CD4-positive, alpha-beta T cell treated with Interleukin-1 beta for 1 hour (primary cell): ENCODE measurements at places on chromosomes 16 and 17.

DNA sequence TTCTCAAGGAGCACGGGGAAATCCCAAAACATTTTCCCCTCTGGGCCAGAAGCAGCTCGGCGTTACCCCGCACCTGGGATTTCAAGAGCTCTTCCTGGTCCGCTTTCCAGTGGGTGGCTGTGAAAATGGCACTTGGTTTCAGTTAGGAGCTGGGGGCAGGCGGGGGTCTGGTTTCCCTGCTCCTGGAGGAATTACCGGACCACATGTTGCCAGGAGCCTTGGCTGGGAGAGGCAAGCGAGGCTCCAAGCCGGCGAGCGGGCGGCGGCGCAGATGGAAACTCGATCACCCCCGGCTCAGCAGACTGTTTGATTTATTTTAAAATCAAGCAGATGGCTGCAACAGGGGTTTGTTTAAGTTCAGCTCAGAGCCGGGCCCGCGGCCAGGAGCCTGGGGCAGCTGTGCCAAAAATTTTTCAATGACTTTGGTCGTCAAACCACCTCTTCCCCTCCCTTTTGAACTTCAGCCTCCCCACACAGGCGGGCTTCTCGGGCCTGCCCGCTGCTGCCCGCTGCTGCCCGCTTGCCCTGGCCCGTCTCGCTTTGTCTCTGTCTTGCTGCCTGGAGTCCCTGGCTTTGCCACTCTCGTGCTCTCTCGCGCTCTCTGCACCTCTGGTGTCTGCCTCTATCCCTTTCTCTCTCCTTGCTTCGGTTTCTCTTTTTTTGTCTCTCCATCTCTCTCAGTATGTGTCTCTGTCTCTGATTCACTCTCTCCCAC, 108.0 kb upstream of the CIBAR2 start:
- DNase-seq, result no peak

GRCh38 chr17:50239937-50240336, 34.3 kb upstream of the TMEM92 start:
- no peak for DNase-seq

DNA sequence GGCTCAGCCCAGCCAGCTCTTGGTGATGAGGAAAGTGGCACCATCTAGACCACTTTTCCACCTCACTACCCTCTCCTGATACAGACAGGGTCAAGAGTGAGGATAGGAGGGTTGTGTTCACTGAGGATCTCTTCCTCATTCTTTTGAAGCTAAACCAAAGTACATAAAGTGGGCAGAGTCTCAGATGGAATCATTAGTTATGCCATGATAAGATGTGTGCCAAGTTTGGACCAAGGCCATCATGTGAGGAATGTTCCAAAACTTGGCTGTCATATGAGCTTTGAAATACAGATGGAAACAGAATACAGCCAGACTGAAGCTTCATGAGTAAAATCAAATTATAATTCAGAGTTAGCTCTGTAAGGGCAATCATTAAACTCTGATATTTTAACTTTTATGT, 37.2 kb downstream of the ACSM1 start:
- no peak for DNase-seq

- no peak for DNase-seq
Measured at GRCh38 chr17:10798332-10798749, 5.6 kb downstream of the TMEM238L start.

DNA sequence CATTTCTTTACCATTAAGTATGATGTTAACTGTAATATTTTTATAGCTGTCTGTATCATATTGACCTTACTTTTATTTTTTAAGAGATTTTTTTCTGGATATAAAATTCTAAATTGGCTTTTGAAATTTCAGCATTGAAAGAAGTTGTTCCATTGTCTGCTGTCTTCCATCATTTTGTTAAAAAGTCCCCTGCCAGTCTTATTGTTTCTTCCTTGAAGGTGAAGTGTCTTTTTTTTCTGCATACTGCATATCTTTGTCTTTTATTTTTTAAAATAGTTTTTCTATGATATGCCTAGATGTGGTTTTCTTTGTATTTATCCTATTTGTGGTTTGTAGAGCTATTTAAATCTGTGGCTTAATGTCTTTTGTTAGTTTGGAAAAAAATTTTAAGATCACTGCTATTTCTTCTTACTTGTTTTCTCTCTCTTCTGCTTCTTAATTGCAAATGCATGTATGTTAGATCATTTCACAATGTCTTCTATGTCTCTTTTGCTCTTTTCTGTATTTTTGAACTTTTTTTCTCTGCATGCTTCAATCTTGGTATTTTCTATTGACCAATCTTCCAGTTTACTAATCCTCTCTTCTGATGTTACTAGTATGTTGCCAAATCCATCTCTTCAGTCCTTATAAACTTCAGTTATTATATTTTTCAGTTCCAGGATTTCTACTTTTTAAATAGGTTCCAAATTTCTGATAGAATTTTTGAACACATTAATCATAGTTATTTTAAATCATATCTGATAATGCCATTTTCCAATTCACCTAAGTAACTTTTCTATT, 20.2 kb downstream of the IL21R start:
- DNase-seq, result no peak

DNA sequence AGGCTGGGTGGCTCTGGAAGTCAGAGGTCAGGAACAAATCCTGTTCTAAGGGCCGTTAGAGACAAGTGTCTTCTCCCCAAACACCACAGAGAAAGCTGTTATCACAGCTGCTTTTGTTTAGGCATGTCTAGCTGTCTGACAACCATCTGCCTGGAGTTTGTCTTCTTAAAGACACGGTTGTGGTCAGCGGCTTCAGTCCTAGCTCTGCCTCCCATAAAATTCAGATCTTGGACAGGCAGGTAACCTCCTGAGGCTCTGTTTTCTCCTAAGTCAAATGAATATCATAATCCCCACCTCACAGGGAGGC, 2.3 kb upstream of the ITGA3 start:
- no peak for DNase-seq

- DNase-seq, result no peak
Measured at GRCh38 chr17:40848583-40849235, 18.3 kb downstream of the KRT12 start.

DNA sequence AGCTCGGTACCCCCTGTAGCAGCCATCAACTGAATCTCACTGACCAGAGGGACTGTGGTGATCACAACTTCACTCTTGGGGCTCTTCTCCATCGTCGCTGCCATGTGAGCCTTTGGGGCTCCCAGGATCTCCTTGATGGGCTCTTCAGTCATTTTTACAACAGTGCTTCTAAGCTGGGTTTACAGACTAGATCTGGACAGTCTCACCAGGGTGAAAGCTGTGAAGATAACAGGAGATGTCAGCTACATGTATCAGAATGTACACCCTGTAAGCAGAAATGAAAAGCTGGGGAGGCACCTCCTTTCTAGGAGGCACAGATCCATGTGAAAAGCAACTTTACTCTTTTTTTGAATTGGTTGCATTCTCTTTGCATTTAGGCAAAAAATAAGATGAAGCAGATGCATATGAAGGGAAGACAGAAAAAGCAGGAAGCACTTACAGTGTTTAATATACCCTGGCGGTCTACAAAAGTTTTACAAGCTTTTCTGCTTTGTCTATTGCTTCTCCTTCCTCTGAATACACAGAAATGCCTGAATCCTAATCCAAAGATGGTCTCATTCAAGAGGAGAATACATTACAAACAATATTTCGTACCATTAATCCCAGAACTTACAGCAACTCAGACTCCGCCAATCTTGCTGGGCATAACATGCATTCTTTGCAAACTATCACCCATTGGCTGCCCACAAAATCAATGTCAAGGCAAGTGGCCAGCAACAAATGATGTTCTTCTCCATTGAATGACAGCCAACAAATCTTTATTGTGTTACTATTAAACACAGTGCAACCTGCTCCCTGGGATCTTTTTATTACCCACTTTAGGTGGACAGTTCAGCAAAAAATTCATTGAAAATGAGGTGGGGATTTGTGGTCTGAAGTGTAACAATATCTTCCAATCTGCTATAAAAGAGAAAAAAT, 1.5 kb downstream of the TMEM100 start:
- DNase-seq, result no peak

GRCh38 chr17:51428668-51429495, 168.5 kb downstream of the UTP18 start:
- DNase-seq, result no peak

DNA sequence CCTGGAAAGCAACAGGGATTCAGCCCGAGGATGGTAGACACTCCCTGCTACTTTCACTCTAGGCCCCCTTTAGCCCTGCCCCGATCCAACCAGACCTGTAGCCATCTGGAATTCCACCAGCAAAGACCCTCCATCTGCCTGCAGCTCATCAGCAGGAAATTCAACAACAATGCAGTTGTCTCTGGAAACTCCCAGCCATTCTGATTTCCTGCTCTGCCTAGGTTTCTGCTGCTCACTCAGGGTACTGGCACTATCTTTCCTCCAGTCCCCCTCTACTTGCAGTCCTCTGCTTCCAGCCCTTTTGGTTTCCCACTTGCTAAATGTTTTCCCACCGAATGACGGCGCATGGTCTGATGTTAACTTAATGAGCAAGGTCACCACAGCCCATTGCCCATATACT, 2.7 kb upstream of the SP6 start:
- no peak for DNase-seq

- no peak for DNase-seq
Measured at GRCh38 chr16:11618107-11618717, 31.5 kb upstream of the LITAF start.
